ENCODE measurements at places on chromosomes 16 and 17.
A peak's percentile ranks its signal among the peaks of the same experiment; 100 is the strongest.

GRCh38 chr16:22665803-22666202 lies 148.2 kb upstream of the HS3ST2 start:
- DNase-seq, result no peak

GRCh38 chr17:48333034-48333530 lies 96.9 kb downstream of the SKAP1 start:
- DNase-seq, result peak; percentile 30

GRCh38 chr16:68737046-68737729 lies at the start of gene CDH1:
TSS of gene CDH1 (plus strand) at chr16:68737292. CDS start at chr16:68737416, 124 bp downstream.
- DNase-seq, result no peak

GRCh38 chr17:10088444-10088843 lies 110.0 kb downstream of the GAS7 start:
- DNase-seq, result no peak

GRCh38 chr16:74521691-74522090 lies 85.2 kb downstream of the GLG1 start:
- no peak for DNase-seq

DNA sequence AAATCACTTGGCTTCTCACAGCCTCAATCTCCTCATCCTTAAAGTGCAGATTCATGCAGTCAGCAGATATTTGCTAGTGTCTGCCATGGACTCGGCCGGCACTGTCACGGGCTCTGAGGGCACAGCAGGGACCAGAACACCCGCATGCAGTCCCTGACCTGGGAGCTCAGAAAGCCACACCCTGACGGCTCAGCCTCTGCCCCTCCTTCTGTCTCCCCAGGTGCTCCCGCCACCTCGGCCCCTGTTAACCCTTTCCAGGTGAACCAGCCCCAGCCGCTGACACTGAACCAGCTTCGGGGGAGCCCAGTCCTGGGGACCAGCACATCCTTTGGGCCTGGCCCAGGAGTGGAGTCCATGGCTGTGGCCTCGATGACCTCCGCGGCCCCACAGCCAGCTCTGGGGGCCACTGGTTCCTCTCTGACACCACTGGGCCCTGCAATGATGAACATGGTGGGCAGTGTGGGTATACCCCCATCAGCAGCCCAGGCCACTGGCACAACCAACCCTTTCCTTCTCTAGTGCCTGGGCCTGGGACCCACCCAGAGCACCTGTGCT lies 28.7 kb downstream of the B9D1 start:
- no peak for DNase-seq

DNA sequence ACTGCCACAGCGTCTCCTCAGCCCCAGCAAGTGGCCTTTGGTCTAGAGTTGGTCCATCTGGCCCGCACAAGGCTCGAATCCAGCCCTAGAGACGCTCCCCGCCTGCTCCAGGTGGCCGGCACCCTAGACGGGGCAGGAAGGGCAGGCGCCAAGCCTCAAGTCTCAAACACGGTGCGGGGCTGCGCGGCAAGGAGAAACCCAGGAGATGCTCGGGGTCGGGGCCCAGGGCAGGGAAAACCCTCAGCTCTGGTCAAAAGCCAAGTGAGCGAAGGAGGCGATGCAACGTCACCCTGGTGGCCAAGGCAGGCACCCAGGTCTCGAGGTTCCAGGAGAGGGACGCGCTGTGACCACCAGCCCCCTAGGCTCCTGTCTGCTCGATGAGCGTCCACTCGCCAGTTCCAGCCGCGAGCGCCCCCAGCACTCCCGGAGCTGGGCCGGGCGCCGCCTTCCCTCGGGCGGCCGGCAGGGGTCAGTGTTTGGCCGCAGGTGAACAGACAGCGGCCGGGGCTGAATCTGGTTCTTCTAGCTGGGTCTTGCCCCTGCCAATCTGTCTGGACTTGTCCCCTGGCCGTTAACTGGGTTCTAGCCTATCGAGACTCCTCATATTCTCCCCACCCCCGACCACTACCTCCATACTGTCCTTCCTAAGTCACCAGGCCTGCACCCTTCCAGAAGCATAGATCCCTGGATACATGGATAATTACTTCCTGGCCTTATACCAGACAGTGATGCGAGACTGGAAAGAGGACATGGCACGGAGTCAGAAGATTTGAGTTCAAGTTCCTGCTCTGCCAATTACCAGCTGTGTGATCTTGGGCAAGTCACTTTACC lies 44.0 kb downstream of the PRAC1 start:
- DNase-seq, result peak; percentile 11

DNA sequence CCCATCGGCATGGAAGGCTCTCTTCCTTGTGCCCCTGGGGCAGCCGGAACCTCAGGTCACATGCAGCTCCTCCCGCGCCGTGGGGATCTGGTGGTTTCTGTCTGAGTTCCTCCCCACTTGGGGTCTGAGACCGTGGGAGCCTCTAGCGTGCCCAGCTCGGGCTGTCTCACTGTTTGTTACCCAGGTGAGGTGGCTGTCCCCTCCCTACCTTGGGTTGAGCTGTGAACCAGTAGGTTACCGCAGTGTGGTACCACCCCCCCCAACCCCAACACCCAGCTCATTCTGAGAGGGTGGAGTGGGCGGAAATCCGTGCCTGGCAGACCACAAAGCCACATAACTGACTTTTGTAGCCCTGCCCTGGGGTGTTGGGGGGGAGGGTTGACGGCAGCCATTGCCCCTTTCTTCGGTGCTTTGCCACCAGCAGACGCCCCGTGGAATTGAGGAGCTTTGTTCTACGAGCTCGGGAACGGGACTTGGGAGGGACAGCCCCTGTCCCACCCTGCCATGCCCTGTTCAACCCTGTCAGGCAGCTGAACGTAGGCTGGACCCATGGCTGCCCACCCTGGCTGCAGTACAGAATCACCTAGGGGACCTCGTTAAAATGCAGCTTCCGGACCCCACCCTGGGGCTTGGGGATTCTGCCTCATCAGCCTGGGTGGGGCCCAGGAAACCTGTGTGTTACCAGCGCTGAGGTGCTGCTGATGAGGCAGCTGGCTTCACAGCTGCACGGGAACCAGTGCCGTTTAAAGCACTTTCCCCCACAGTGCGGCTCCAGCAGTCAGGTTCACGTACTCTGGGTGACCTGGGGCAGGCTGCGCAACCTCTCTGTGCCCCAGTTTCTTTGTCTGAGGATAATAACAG lies 18.5 kb downstream of the RAP1GAP2 start:
- DNase-seq, result no peak

DNA sequence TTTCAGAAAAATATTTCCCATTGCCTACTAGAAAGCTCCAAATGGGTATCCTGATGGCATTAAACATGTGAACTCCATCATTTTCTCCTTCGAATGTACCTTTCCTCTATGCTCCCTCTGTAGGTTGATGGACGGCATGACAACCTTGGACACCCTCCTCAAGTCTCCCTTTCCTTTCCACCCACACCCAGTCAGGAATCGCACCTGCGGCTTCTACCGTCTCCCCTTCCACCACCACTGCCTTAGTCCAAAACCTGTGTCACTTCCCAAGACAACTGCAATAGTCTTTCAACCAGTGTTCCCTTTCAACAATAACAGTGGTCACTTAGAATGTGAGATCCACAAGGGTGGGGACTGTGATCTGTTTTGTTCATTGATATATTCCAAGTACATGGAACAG lies 233.1 kb upstream of the AXIN2 start:
- DNase-seq, result no peak

- no peak for DNase-seq
Measured at GRCh38 chr17:8121681-8122421, 2.1 kb downstream of the HES7 start.

- no peak for DNase-seq
Measured at GRCh38 chr16:84942786-84943185, 68.5 kb downstream of the ZDHHC7 start.

DNA sequence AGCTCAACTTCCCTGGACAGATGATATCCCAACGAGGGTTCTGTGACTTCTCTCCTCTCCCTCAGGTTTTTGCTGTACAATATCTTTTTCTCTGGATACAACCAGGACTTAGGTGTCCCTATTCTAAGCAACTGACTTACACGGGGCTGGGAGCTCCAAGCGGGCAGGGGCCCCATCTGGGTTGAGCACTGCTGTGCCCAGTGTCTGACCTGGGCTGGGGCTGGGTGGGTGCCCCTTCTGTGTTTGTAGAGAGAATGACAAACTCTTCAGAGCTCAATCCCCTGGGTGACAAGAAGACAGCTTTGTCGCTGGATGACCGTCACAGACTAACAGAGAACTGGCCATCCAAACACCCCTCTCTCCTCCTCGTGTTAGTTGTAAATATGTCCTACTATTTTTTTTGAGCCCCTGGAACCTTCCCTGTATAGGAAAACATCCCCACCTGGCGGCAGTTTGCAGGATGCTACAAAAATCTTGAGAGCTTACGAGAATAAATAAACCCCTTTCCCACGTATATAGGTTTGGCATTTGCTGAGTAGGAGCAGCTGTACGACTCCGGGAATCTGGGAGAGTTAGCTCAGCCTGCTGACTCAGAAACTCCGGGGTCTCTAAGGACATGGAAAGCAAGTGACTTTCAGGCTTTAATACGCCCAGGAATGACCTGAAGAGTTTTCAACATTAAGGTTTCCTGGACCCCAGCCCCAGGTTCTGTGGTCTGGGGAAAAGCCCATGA lies 23.7 kb upstream of the RCVRN start:
- peak; percentile 84 for DNase-seq

DNA sequence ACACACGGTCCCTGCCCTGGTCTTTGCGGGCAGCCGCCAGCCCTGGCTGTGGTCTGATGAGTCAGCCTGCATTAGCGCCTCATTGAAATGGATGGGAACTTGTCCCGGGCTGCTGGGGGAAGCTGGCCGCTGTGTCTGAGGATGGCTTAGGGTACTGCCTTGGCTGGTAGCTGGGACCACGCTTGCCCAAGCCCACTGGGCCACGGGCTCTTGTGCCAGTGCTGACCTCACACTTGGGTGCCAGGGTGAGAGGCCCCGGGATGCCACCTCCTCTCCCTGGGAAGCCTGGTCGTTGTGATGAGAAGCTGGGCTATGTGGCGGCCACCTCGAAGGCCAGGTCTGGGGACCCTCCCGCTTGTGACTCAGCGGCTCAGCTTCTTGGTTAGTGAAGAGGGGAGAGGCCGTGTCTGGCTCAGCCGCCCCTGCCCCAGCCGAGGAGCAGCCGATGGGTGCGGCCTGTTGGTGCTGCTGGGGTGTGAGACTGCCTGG lies 10.7 kb downstream of the CACNA1H start:
- no peak for DNase-seq

GRCh38 chr17:28130472-28130871 lies 88.0 kb downstream of the NLK start:
- DNase-seq, result no peak

DNA sequence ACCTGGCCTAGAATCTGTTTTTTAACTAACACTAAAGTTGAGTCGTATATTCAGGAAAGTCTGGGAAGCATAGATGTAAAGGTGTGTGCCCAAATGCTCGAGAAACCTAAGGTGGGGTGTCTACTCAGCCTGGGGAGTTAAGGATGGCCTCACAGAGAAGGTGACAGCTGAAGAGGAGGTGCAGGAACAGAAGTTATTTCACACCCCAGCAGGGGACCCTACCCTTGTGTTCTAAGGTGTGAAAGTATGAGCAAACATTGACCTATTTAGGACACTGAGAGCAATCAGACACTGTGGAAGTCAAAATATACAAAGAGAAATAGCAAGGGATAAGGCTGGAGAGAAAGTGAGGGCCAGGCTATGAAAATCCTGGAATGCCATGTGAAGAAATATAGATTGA lies 49.0 kb upstream of the DHX40 start:
- no peak for DNase-seq

- no peak for DNase-seq
Measured at GRCh38 chr16:75078886-75079285, 37.7 kb downstream of the LDHD start.

Measured in fibroblast of skin of left quadriceps (primary cell).